CD8-positive, alpha-beta memory T cell (primary cell): ENCODE measurements at places on chromosomes 5 and 9.

GRCh38 chr5:164352695-164353094, 847.3 kb downstream of the MAT2B start:
- H3K27me3 ChIP-seq: no peaks in the 10 kb centered on the region
- no peak for DNase-seq
- no peak overlapping the region for H3K4me3 ChIP-seq

GRCh38 chr5:113093558-113093957, 117.0 kb downstream of the DCP2 start:
- no peak overlapping the region for H3K27ac ChIP-seq
- H3K4me1 ChIP-seq: no peaks in the 10 kb centered on the region
- H3K27me3 ChIP-seq: no peaks in the 10 kb centered on the region
- no peak overlapping the region for H3K4me3 ChIP-seq

DNA sequence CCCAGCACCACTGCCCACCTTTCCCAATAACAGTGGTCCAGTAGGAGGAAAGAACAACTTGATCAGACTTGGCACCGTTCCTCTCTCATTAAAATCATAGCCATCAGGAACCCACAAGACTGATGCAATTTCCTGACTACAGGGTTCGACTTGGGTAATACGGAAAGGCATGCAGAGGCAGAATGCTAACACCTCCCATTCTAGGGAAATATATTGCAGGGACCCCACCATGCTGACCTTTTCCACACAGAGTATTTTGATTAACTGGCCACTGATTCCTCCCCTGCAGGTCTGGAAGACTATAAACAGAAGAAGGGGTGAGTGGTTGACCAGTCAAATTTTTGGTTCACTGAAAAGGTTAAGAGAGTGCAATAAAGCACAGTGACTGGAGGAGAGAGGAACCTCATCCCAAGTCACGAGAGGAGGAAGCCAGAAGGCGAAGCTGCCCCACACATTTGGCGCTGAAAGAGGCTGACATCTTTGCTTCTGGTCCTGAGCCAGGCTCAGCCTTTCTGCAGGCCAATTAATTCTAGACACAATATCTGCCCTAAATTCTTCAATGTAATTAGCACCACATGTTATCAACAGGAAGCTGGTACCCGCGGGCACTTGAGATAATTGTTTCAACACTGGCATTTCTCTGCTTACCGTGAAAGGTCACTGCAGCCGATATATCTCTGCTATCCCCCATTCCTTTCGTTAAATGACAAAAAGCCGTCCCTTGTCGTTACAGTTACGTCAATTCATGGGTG, 64.7 kb upstream of the SPOCK1 start:
- no peak overlapping the region for H3K27ac ChIP-seq
- no peaks in the 10 kb centered on the region for H3K4me1 ChIP-seq
- H3K27me3 ChIP-seq: no peaks in the 10 kb centered on the region

GRCh38 chr5:162484986-162485385, 417.4 kb downstream of the GABRG2 start:
- no peak overlapping the region for H3K27ac ChIP-seq
- no peak overlapping the region for H3K4me3 ChIP-seq
- H3K4me1 ChIP-seq: no peaks in the 10 kb centered on the region
- no peaks in the 10 kb centered on the region for H3K36me3 ChIP-seq
- no peaks in the 10 kb centered on the region for H3K27me3 ChIP-seq

- no peak overlapping the region for H3K4me3 ChIP-seq
- no peaks in the 10 kb centered on the region for H3K27me3 ChIP-seq
- H3K27ac ChIP-seq: no peak overlapping the region
- H3K4me1 ChIP-seq: no peaks in the 10 kb centered on the region
Observed at GRCh38 chr9:109908459-109909390, 128.7 kb downstream of the PALM2AKAP2 start.

GRCh38 chr5:57665146-57665936, 182.7 kb upstream of the ACTBL2 start:
- no peaks in the 10 kb centered on the region for H3K36me3 ChIP-seq
- no peak overlapping the region for H3K27ac ChIP-seq
- H3K4me3 ChIP-seq: no peak overlapping the region
- DNase-seq: no peak
- H3K4me1 ChIP-seq: no peaks in the 10 kb centered on the region

GRCh38 chr9:88266416-88266815, 121.8 kb upstream of the SPIN1 start:
- no peak overlapping the region for H3K4me3 ChIP-seq
- H3K27ac ChIP-seq: no peak overlapping the region
- DNase-seq: no peak
- H3K36me3 ChIP-seq: no peaks in the 10 kb centered on the region
- H3K27me3 ChIP-seq: no peaks in the 10 kb centered on the region

GRCh38 chr9:34375901-34376595, 650 bp downstream of the MYORG start:
- no peaks in the 10 kb centered on the region for H3K27me3 ChIP-seq
- H3K4me1 ChIP-seq: peaks cover 35% of the 10 kb centered on the region
- peak overlapping the region; percentile 64 for H3K27ac ChIP-seq
- DNase-seq: peak; percentile 61

GRCh38 chr5:158968150-158968549, 131.6 kb downstream of the EBF1 start:
- H3K4me3 ChIP-seq: no peak overlapping the region
- no peaks in the 10 kb centered on the region for H3K27me3 ChIP-seq
- no peaks in the 10 kb centered on the region for H3K4me1 ChIP-seq
- H3K36me3 ChIP-seq: no peaks in the 10 kb centered on the region
- DNase-seq: no peak

- H3K27ac ChIP-seq: no peak overlapping the region
- no peaks in the 10 kb centered on the region for H3K27me3 ChIP-seq
- H3K4me1 ChIP-seq: no peaks in the 10 kb centered on the region
- no peaks in the 10 kb centered on the region for H3K36me3 ChIP-seq
- DNase-seq: no peak
- H3K4me3 ChIP-seq: no peak overlapping the region
Observed at GRCh38 chr5:133531594-133531993, 80.7 kb downstream of the FSTL4 start.

GRCh38 chr9:73243078-73243477, 91.4 kb downstream of the ANXA1 start:
- no peaks in the 10 kb centered on the region for H3K36me3 ChIP-seq
- no peak overlapping the region for H3K4me3 ChIP-seq
- H3K4me1 ChIP-seq: no peaks in the 10 kb centered on the region

- no peak overlapping the region for H3K4me3 ChIP-seq
- H3K4me1 ChIP-seq: no peaks in the 10 kb centered on the region
- no peak for DNase-seq
- no peaks in the 10 kb centered on the region for H3K27me3 ChIP-seq
- no peak overlapping the region for H3K27ac ChIP-seq
- peaks cover 19% of the 10 kb centered on the region for H3K36me3 ChIP-seq
Observed at GRCh38 chr9:32468740-32469139, 57.3 kb downstream of the RIGI start.

GRCh38 chr5:14011089-14012020, 66.9 kb upstream of the DNAH5 start:
- no peak for DNase-seq
- H3K27me3 ChIP-seq: no peaks in the 10 kb centered on the region
- H3K4me1 ChIP-seq: no peaks in the 10 kb centered on the region
- H3K27ac ChIP-seq: no peak overlapping the region

- DNase-seq: no peak
- no peak overlapping the region for H3K27ac ChIP-seq
- no peaks in the 10 kb centered on the region for H3K4me1 ChIP-seq
- H3K36me3 ChIP-seq: no peaks in the 10 kb centered on the region
- no peak overlapping the region for H3K4me3 ChIP-seq
Observed at GRCh38 chr5:171310212-171310818, 1.3 kb downstream of the TLX3 start.

DNA sequence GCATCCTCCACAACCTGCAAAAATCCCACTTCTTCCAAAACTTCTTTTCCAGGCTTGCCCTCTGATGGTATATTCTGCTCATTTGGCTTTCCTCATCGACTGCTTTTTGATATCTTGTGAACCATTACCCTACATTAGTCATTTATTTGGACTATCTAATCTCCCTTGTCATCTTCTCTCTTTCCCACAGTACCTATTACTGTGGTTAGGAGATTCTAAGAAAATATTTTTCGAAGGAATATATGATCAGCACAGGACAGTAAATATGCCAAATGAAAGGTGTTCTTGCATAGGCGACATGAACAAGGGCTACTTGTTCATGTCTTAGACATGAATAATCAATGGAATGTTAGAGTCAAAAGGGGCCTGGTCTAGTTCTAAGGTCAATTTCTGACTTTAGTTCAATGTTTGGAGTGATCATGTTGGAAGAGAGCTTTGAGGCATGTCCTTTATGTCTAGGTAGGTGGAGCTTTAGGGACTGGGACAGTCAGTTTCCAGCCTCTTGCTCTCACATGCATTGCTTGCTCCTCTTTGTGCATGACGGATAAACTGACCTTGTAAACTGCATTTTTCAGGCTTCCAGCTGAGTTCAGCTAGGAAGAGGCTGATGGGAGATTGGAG, 243.4 kb upstream of the RPS23 start:
- H3K27ac ChIP-seq: no peak overlapping the region
- H3K36me3 ChIP-seq: no peaks in the 10 kb centered on the region
- H3K27me3 ChIP-seq: no peaks in the 10 kb centered on the region
- DNase-seq: no peak
- H3K4me3 ChIP-seq: no peak overlapping the region
- H3K4me1 ChIP-seq: no peaks in the 10 kb centered on the region

DNA sequence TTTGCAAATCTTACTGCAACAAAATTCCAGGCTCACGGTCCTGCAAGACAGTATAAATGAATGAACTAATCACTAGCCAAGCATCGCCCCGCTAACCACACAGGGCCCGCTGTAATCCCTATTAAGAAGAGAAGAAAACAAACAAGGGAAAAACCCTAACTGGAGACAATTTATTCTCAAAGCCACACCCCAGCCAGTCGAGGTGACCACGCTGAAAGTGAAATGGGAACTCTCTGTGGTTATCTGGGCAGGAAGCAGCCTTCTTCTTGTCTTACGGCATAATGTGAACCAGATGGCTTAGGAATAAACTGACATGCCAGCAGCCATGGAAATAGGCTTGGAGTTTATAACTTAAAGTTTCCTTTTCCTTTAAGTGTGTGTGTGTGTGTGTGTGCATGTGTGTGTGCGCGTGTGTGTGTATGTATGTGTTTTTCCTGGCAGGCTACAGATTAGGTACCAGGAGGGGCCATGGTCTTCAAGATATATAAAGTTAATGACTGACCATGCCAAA, 120.2 kb downstream of the SEMA6A start:
- H3K4me1 ChIP-seq: no peaks in the 10 kb centered on the region
- no peak overlapping the region for H3K27ac ChIP-seq
- no peaks in the 10 kb centered on the region for H3K36me3 ChIP-seq

DNA sequence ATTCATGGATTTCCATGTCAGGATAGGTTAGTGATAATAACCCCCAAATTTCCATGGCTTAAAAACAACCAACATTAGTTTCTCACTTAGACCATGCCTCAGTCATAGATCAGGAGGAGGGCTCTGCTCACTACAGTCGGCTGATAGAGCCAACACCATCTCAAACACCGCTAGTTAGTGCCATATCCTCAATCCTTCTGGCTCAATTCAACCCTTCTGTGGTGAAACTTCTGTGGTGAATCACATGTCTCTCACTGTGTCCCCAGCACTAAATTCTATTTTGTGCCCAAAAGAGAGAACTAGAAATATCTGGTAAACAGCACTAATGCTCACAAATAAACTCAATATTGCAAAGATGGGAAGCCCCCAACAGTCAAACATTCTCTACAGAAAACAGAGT, 21.1 kb downstream of the ECPAS start:
- H3K4me1 ChIP-seq: peaks cover 7% of the 10 kb centered on the region
- no peak overlapping the region for H3K27ac ChIP-seq
- no peaks in the 10 kb centered on the region for H3K36me3 ChIP-seq
- H3K4me3 ChIP-seq: no peak overlapping the region

GRCh38 chr5:57455511-57456455, 26.8 kb downstream of the ACTBL2 start:
- DNase-seq: no peak
- H3K36me3 ChIP-seq: no peaks in the 10 kb centered on the region
- H3K27me3 ChIP-seq: no peaks in the 10 kb centered on the region

- peaks cover 7% of the 10 kb centered on the region for H3K4me1 ChIP-seq
- H3K36me3 ChIP-seq: peaks cover 63% of the 10 kb centered on the region
- no peak overlapping the region for H3K27ac ChIP-seq
- no peak overlapping the region for H3K4me3 ChIP-seq
- no peak for DNase-seq
- no peaks in the 10 kb centered on the region for H3K27me3 ChIP-seq
Observed at GRCh38 chr9:99143655-99144054, 38.7 kb downstream of the TGFBR1 start.

DNA sequence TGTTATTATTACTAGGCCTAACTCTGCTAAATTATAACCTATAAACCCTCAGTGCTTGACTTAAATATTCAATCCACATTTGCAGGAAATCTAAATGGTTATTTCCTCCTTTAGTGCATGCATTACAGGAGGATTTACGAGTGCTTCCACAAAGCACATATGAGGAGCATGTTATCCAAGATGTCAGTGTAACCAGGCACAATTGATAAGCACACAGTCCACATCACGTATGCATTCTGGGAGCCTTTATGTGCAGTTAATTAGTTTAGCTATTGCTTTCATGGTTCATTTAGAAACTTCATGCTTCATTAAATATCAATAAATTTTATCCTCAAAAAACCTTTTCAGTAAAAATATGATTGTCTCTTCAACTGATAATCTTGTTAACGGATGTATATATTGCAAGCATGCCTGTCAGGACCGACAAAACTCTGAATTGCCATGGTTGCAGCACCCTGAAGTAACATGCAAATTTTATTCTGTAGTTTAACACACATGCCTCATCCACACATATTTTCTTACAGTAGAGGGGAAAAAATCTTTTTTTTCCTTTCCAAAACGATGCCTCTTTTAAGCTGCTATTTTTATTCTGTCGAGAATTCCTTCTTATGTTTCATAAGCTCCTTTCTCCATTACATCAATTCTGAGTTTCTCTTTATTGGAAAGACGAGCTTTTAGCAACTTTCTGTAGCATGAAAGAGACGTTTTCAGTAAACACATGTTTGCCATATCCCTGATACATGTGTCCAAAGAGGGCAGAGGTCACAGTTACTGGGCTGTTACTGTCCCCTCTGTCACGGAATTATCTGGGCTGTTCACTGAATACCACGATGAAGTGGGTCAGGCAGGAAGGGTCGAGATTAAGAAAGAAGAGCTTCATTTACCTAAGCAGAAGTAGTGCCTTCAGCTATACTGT, 142.0 kb downstream of the GLIS3 start:
- no peak overlapping the region for H3K4me3 ChIP-seq
- no peaks in the 10 kb centered on the region for H3K27me3 ChIP-seq
- H3K36me3 ChIP-seq: no peaks in the 10 kb centered on the region
- DNase-seq: no peak
- no peaks in the 10 kb centered on the region for H3K4me1 ChIP-seq

GRCh38 chr9:70701163-70701562, 286.7 kb upstream of the KLF9 start:
- H3K4me3 ChIP-seq: no peak overlapping the region
- no peaks in the 10 kb centered on the region for H3K36me3 ChIP-seq
- H3K27me3 ChIP-seq: no peaks in the 10 kb centered on the region
- no peak for DNase-seq
- no peak overlapping the region for H3K27ac ChIP-seq
- no peaks in the 10 kb centered on the region for H3K4me1 ChIP-seq

- H3K4me3 ChIP-seq: peak overlapping the region; percentile 67
- peak overlapping the region; percentile 76 for H3K27ac ChIP-seq
- H3K4me1 ChIP-seq: no peaks in the 10 kb centered on the region
- H3K36me3 ChIP-seq: no peaks in the 10 kb centered on the region
- no peak for DNase-seq
- H3K27me3 ChIP-seq: peaks cover 4% of the 10 kb centered on the region
Observed at GRCh38 chr9:129174724-129175514, 3.1 kb downstream of the IER5L start.

- H3K27me3 ChIP-seq: no peaks in the 10 kb centered on the region
- H3K36me3 ChIP-seq: peaks cover 16% of the 10 kb centered on the region
- DNase-seq: no peak
- H3K4me1 ChIP-seq: peaks cover 15% of the 10 kb centered on the region
Observed at GRCh38 chr5:139597134-139597533, 36.0 kb downstream of the UBE2D2 start.
